Fibroblast of lung (primary cell): ENCODE measurements at places on chromosomes 2 and 18.
A peak's percentile ranks its signal among the peaks of the same experiment; 100 is the strongest.

- no peak overlapping the region for H3K4me3 ChIP-seq
- H3K27ac ChIP-seq = no peak overlapping the region
- no peaks in the 10 kb centered on the region for H3K27me3 ChIP-seq
- H3K4me1 ChIP-seq = no peaks in the 10 kb centered on the region
- DNase-seq = no peak
These were observed 331.1 kb downstream of the PLCL1 start for GRCh38 chr2:198135481-198135934.

DNA sequence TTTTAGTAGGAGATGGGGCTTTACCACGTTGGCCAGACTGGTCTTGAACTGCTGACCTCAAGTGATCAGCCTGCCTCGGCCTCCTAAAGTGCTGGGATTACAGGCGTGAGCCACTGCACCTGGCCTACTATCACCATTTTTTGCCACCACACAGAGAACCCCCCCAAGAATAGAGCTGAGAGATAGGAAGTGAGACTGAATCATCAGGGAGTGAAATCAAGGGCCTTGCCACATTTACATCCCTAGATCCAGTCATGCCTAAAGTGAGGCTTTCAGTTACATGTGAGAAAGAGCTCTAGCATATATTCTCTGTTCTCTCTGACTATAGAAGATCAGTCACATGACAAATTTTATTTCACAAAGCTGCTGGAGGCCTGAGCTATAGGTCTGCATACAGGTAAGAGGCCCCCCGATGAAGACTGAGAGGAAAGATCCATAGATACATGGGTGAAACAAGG is 28.0 kb upstream of the KCMF1 start:
- H3K4me3 ChIP-seq = no peak overlapping the region
- H3K4me1 ChIP-seq = no peaks in the 10 kb centered on the region
- DNase-seq = no peak
- no peak overlapping the region for H3K27ac ChIP-seq

GRCh38 chr2:127943186-127943585 is 57.4 kb upstream of the AMMECR1L start:
- H3K36me3 ChIP-seq = peaks cover 5% of the 10 kb centered on the region
- H3K27me3 ChIP-seq = no peaks in the 10 kb centered on the region
- H3K4me3 ChIP-seq = no peak overlapping the region
- no peaks in the 10 kb centered on the region for H3K4me1 ChIP-seq
- no peak overlapping the region for H3K27ac ChIP-seq
- DNase-seq = no peak

- DNase-seq = no peak
- no peak overlapping the region for H3K4me3 ChIP-seq
- no peaks in the 10 kb centered on the region for H3K36me3 ChIP-seq
- no peak overlapping the region for H3K27ac ChIP-seq
- no peaks in the 10 kb centered on the region for H3K27me3 ChIP-seq
These were observed 463.9 kb upstream of the HNRNPA3 start for GRCh38 chr2:176748662-176749061.

GRCh38 chr2:72938455-72938854 is 21.1 kb downstream of the EMX1 start:
- no peak overlapping the region for H3K4me3 ChIP-seq
- peaks cover 3% of the 10 kb centered on the region for H3K4me1 ChIP-seq
- no peak overlapping the region for H3K27ac ChIP-seq
- peaks cover 13% of the 10 kb centered on the region for H3K27me3 ChIP-seq

DNA sequence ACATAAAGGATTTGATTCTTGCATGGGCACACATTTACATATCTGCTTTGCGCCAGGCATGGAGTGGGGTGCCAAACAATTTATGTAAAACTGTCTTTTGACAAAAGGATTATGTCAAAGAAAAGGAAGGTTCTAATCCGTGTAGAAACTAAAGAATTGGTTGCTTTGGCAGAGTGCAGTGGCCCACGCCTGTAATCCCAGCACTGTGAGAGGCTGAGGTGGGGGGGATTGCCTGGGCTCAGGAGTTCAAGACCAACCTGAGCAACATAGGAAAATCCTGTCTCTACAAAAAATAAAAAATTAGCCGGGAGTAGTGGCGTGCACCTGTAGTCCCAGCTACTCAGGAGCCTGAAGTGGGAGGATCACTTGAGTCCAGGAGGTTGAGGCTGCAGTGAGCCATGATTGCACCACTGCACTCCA is 1.1 kb upstream of the MTERF4 start:
- H3K4me3 ChIP-seq = peak overlapping the region; percentile 79
- DNase-seq = no peak
- H3K36me3 ChIP-seq = peaks cover 3% of the 10 kb centered on the region
- H3K4me1 ChIP-seq = no peaks in the 10 kb centered on the region

- H3K27ac ChIP-seq = no peak overlapping the region
- peaks cover 2% of the 10 kb centered on the region for H3K4me1 ChIP-seq
- no peaks in the 10 kb centered on the region for H3K36me3 ChIP-seq
- DNase-seq = peak; percentile 19
- H3K4me3 ChIP-seq = no peak overlapping the region
These were observed 15.8 kb downstream of the ZNF236 start for GRCh38 chr18:76838182-76838581.

DNA sequence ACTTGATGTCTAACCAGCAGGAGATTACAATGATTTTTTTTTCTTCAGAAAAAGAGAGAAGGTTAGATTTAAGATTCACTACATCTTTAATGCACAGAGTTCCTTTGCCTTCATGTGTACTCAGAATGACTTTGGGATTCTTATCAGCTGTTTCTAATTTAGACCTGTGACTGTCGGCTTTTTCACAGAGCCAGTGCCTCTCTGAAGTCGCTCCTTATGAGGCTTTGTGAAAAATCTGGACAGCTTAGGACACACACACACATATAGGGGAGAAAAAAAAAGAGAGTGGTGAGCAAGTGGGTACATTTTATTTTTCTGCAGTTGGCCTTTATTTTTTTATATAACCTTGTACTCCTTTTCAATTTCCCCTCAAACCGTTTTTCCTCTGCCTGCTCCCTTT is 893.1 kb upstream of the CELF4 start:
- H3K27ac ChIP-seq = no peak overlapping the region
- DNase-seq = no peak
- no peaks in the 10 kb centered on the region for H3K27me3 ChIP-seq
- H3K4me1 ChIP-seq = no peaks in the 10 kb centered on the region
- H3K36me3 ChIP-seq = no peaks in the 10 kb centered on the region

- DNase-seq = peak; percentile 59
- no peaks in the 10 kb centered on the region for H3K27me3 ChIP-seq
- H3K27ac ChIP-seq = no peak overlapping the region
- peaks cover 9% of the 10 kb centered on the region for H3K4me1 ChIP-seq
- H3K36me3 ChIP-seq = no peaks in the 10 kb centered on the region
These were observed 3.9 kb downstream of the PUM2 start for GRCh38 chr2:20346565-20347381.

GRCh38 chr2:120866071-120866470 is 130.4 kb downstream of the GLI2 start:
- no peak overlapping the region for H3K4me3 ChIP-seq
- no peaks in the 10 kb centered on the region for H3K36me3 ChIP-seq
- H3K4me1 ChIP-seq = peaks cover 17% of the 10 kb centered on the region
- H3K27me3 ChIP-seq = no peaks in the 10 kb centered on the region

GRCh38 chr2:171139860-171140259 is 20.8 kb downstream of the TLK1 start:
- no peaks in the 10 kb centered on the region for H3K27me3 ChIP-seq
- no peak overlapping the region for H3K27ac ChIP-seq
- no peak for DNase-seq
- H3K4me3 ChIP-seq = no peak overlapping the region
- H3K4me1 ChIP-seq = peaks cover 3% of the 10 kb centered on the region

DNA sequence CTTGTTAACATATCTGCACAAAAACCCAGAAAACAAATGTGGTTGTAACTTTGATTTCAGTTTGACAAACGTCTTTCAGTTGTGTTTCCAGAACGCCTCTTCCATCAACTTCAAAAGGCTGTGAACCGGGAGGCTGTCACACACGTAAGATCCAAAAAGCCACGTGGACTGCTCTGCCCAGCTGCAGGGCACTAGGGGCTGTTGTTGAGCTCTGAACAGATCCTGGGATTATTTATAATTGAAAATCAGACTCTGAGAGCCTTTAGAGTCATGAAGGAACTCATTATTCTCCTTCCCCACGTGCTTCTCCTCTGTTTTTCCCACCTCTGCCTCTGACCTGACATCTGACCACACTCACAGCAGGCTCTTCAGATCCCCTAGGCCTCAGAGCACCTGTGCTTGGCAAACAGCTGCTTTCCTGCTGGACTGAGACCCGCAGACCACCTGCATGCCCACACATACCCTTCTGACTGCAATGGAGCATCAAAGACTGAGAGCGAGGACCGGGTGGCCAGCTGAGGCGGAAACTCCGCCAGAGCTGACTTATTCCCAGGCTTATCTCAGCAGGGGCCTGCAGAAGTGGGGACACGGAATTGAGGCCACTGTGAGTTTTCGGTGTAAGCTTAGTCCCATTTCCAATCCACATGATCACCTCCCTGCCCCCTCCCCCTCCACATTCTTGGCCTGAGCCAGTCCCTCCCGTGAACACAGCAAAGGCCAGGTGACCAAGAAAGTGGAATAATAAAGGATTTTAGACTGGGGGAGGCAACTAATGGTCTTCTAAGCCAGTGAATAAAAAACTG is 114.8 kb downstream of the ATL2 start:
- no peaks in the 10 kb centered on the region for H3K27me3 ChIP-seq
- H3K4me3 ChIP-seq = no peak overlapping the region
- DNase-seq = no peak
- H3K27ac ChIP-seq = no peak overlapping the region
- H3K4me1 ChIP-seq = no peaks in the 10 kb centered on the region
- no peaks in the 10 kb centered on the region for H3K36me3 ChIP-seq

DNA sequence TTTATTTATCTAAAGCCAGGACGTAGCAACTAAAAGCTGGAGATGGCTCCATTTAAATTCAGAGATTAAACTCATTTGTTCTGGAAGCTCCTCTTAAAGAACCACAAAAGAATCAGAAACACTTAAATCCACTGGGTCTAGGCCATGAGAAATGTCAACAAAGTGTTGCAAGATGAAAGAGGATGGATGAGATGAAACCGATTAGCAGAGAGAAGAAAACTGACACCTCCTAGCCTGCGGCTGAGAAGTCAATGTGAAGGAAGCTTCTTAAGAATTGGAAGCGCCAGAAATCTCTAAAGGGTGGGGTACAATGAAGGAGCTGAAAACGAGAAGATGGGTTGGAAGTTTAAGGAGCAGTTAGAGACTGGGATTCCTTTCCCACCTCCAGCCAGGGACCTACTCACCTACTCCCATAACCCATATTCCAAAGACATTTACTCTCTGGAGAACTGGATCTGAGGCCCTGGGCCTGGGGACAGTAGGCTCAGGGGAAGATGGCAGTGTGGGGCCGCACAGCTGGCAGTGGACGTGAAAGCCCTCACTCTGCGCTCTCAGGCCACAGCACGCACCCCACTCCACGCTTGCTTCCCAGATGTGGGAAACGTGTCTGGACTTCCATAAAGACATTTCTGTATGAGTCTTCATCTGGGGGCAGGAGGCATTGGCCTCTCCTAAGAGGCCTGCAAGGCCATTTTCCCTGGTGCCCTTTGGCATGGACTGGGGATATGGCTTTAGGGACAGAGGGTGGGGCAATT is 188.4 kb downstream of the LOXHD1 start:
- H3K36me3 ChIP-seq = no peaks in the 10 kb centered on the region
- H3K4me3 ChIP-seq = no peak overlapping the region
- no peaks in the 10 kb centered on the region for H3K4me1 ChIP-seq
- no peak for DNase-seq
- no peak overlapping the region for H3K27ac ChIP-seq

- no peak for DNase-seq
- H3K4me3 ChIP-seq = no peak overlapping the region
- peaks cover 8% of the 10 kb centered on the region for H3K4me1 ChIP-seq
- H3K27me3 ChIP-seq = no peaks in the 10 kb centered on the region
- no peak overlapping the region for H3K27ac ChIP-seq
These were observed 65.2 kb downstream of the CMPK2 start for GRCh38 chr2:6800553-6800952.

DNA sequence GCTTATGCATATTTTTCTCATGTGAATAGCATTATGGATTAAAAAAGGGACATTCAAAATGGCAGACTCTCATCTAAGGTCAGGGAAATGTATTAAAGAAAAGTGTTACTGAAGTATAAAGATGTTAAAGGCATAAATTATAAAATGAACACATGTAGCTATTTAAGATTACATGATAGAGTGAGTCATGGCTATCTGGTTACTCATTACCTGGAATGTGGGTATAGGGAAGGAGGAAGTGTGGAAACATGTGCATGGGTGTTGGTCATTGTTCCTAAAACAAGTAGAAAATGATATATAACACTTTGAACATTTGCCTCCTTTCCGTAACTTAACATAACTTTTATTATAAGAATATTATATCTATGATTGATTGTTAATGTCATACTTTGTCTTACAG is 66.4 kb downstream of the MYO1B start:
- peak; percentile 66 for DNase-seq
- H3K36me3 ChIP-seq = no peaks in the 10 kb centered on the region
- peak overlapping the region; percentile 59 for H3K27ac ChIP-seq
- peaks cover 24% of the 10 kb centered on the region for H3K4me1 ChIP-seq

DNA sequence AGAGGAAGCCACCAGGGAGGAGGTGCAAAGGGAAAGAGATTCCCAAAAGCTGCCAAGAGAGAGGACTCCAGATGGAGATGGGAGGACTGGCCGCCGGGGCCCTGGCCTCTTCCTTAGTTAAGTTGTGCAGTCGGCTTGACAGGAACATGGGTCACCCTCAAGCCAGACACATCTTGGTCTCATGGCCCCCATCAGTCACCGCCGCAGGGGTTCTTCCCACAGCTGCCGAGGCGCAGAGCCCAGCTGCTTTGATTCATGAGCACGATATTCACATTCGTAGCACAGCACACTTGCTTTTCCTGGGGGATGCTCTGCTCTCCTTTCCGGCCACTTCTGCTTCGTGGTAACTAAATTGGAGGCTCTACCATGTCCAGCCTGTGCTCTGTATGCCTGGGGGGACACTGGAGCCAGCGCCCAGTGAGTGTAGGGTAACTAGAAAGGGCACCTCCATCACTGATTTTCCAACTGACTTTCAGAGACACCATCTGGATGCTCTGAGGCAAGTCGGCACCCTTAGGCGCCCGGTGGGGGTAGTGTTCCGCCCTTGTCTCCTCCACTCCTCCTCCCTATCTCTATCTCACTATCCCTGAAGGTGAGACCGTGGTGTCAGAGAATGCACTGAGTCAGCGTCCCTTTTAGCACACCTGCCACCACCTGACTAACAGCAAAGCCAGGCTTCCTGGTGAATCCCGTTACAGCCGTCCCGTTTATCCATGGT is 13.3 kb downstream of the TWIST2 start:
- DNase-seq = no peak
- H3K4me1 ChIP-seq = peaks cover 31% of the 10 kb centered on the region
- no peak overlapping the region for H3K4me3 ChIP-seq
- H3K36me3 ChIP-seq = peaks cover 6% of the 10 kb centered on the region
- H3K27ac ChIP-seq = peak overlapping the region; percentile 50

GRCh38 chr18:13221869-13222855 is 3.6 kb downstream of the LDLRAD4 start:
- H3K4me3 ChIP-seq = no peak overlapping the region
- H3K27me3 ChIP-seq = peaks cover 25% of the 10 kb centered on the region
- H3K4me1 ChIP-seq = no peaks in the 10 kb centered on the region
- H3K36me3 ChIP-seq = no peaks in the 10 kb centered on the region
- peak; percentile 92 for DNase-seq
